Sciatic nerve (tissue), 2 donors: ENCODE measurements at places on chromosomes 6 and 20.

GRCh38 chr6:17589406-17590096 is 10.6 kb upstream of the FAM8A1 start:
- no peak for DNase-seq

- no peak for DNase-seq
Measured at GRCh38 chr6:100475554-100476320, 11.0 kb upstream of the SIM1 start.

- peak; percentile 57 for DNase-seq
Measured at GRCh38 chr20:34363465-34364222, 571 bp downstream of the ITCH start.

GRCh38 chr6:88913471-88913870 is 49.9 kb downstream of the RNGTT start:
- DNase-seq: no peak

GRCh38 chr20:58941471-58941870 is 39.6 kb upstream of the NELFCD start:
- no peak for DNase-seq

DNA sequence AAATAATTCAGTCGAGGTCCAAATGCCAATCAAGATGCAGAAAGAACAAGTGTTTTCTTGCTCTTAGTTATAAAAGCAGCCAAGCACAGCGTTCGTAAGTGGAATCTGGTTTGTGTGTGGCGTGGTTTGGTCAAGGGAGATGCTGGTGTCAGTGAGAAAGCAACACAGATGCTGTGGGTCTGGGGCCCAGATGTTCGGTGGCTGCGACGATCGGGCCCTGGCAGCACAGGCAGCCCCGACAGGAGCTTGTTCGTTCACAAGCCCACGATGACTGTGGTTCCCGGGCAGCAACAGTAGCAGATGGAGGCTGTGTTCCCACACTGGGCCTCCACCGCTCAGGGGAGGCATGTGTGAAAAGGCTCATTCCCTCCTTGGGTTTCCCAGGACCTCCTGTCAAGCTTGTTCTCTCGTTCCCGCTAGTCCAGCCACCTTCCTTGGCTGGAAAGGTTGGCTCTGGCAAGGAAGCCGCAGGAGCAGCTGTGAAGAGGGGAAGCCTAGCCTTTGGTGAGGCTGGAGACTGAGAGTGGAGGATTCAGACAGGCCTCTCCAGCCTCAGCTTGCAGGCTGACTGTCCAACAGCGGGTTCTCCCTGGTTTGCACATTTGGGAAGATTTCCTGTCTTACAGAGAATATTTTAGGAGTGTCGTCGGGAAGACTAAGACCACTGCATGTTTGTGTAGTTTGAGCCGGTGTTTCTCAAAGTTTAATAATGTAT is 304.7 kb downstream of the QKI start:
- DNase-seq: no peak

DNA sequence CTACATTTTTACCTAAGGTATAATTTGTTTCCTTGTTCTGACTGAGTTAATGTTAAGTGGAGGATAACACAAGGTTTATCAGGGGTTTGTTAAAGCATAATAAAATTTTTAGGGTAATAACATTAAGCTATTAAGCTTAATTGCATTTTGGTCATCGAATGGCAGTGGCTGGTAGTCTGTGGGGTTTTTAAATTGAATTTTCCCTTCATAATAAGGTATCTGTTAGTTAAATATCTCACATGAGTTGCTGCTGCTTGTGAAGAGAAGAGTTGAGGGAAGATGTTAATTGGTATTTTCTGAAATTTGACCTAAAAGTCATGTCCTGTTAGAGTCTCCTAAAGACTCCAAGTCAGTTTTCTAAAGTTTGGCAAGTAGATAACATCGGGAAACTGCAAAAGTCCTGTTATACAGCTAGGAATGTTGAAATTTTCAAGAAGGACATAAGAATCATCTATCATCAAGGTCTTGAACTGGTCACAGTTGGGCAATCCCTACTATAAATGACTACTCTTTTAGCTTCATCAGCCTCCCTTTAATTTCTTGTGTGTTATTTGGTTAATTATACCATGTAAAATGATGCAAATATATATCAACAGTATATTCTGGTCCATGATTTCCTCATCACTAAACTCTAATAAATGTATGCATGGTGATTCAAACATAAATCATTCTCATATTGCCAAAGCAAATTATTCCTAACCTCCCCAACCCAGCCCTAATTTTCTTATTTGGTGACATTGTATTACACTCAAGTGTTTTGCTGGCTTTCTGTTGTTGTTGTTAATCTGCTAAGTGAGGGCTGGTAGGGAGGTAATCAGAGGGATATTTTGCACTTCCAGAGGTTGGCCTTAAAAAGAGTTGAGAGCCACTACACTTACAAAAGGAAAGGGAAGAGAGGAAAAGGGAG is 64.0 kb downstream of the MAP3K5 start:
- no peak for DNase-seq

- no peak for DNase-seq
Measured at GRCh38 chr6:156886409-156886808, 109.2 kb downstream of the ARID1B start.

- no peak for DNase-seq
Measured at GRCh38 chr20:38973107-38973506, 11.0 kb downstream of the DHX35 start.

DNA sequence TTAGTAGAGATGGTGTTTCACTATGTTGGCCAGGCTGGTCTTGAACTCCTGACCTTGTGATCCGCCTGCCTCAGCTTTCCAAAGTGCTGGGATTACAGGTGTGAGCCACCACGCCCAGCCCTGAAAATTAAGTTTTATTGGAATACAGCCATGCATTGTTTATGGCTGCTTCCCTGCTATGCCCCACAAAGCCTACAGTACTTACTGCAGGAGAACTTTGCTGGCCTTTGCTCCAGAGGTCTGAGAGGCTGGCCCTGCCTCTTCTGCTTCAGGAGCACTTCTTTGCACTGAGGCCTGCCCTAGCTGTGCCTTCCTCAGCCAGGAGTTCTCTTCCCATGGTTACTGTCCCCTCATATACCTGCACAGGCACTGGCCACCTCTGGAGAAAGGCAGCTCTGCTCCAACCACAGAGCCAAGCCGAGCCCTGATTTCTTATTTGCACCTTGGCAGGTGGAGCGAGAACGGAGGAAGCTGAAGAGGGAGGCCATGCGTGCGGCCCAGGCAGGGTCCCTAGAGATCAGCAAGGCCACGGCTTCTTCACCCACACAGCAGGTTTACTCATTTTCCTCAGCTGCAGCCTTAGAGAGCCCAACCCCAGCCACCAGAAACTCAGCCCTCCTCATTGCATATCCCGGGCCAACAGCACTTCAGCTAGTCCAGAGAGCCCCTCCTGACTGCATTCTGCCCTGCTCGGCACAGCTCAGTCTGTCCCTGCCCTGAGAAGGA is 20.8 kb downstream of the C20orf173 start:
- DNase-seq: no peak

DNA sequence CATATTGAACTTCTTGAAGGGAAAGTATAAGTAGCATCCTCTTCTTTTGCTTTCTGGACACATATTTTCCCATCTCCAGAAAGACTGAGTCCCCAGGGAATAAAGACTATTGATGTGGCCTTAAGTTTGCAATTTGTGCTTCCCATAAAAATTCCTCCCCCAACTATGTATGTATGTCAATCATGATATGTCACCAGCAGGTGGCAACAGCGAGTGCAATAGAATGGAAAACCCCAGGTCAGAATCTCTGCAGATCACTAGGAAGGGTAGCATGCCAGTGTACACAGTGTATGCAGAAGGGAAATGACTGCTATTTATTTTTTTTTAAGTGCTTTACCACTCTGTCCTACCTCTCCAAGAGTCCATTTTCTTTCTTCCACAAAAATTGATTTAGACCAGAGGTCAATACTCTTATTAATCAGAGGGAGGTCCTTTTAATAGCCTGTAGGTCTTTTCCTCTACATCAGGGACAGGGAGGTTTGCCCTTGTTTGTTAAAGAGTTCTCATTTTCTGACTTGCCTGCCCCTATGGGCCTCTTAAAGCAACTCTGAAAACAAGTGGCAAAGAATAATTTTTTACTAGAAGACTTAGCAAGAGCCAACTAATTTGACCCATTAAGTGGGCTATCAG is 61.4 kb downstream of the BMP2 start:
- DNase-seq: peak; percentile 79

DNA sequence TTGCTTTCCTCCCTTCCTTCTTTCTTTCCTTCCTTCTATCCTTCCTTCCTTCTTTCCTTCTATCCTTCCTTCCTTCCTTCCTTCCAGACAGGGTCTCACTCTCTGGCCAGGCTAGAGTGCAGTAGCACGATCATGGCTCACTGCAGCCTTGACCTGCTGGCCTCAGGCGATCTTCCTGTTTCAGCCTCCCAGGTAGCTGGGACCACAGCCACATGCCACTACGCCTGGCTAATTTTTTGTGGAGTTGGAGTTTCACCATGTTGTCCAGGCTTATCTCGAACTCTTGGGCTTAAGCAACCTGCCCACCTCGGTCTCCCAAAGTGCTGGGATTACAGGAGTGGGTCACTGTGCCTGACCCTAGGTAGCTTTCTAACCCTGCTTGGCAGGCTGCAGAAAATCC is 12.2 kb upstream of the SEC63 start:
- no peak for DNase-seq

- DNase-seq: no peak
Measured at GRCh38 chr6:16654701-16655100, 106.6 kb downstream of the ATXN1 start.

- DNase-seq: no peak
Measured at GRCh38 chr6:154277629-154278017, 79.0 kb downstream of the IPCEF1 start.

- DNase-seq: no peak
Measured at GRCh38 chr6:149045404-149045803, 272.1 kb upstream of the TAB2 start.

GRCh38 chr6:164075981-164076615 is 661.6 kb downstream of the QKI start:
- DNase-seq: no peak
